ENCODE measurements at places on chromosomes 6 and 20.
A peak's percentile ranks its signal among the peaks of the same experiment; 100 is the strongest.

GRCh38 chr6:36581716-36582115 lies 12.4 kb upstream of the SRSF3 start:
- DNase-seq, result no peak

- DNase-seq, result no peak
Measured at GRCh38 chr6:11253594-11253993, 21.1 kb upstream of the NEDD9 start.

DNA sequence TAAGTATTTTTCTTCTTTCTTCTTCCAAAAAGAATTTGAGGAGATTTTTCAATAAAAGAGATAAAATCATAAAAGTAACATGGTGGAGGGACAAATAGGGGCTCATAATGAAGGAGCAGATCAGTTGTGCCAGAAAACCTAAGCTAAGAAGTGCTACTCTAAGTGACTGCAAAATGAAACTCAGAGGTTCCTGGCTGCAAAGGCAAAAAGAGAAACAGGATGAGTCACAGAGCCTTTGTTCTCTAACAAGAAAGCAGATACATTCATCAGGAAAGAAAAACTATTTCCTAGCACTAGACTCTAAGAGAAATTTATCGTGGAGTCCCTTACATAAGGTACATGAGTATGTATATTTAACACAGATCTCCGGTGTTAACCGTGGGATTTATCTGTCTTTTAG lies 49.8 kb downstream of the TSHZ2 start:
- DNase-seq, result no peak

DNA sequence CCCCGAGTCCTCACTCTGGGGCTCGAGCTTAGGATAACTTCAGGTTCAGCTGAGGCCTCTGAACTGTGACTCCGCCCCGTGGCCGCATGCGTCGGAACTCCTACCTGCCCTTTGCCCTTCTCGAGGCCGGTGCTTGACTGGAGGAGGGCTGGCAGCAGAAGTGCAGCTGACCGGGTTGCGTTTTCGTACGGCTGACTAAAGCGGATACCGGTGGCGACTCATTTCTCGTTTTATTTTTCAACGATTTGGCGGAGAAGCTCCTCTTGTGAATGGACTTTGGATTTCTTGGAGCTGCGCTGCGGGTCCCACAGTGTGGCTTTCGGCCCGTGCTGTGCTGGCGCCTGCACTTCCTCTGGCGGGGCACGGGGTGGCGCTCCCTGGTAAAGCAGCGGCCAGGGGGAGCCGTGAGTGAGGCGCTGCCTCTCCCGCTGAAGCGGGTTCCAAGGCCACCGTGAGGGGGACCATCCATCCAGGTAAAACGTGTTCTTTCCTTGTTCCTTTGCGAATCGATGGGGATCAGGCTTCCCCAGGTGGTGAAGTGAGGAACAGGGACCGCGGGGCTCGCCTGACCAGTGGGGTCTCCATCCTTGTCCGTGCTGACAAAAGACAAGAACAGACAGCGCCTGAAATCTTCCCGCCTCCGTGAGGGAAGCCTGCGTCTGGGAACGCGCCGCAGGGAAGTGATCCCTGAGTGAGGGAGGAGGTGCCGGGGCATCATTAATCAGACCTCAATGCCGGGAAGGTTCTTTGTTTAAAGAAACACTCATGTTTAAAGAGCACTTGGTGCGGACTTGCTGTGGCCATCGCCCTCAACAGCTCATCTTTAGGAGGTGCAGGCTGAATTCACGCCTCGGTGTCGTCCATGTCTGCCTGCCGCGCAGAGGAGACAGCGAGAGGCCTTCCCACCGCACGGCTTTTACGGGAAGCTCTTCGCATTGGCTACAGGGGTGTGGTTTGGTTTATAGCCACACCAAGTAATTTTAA lies 38.8 kb downstream of the ERMARD start:
- DNase-seq, result peak; percentile 65

DNA sequence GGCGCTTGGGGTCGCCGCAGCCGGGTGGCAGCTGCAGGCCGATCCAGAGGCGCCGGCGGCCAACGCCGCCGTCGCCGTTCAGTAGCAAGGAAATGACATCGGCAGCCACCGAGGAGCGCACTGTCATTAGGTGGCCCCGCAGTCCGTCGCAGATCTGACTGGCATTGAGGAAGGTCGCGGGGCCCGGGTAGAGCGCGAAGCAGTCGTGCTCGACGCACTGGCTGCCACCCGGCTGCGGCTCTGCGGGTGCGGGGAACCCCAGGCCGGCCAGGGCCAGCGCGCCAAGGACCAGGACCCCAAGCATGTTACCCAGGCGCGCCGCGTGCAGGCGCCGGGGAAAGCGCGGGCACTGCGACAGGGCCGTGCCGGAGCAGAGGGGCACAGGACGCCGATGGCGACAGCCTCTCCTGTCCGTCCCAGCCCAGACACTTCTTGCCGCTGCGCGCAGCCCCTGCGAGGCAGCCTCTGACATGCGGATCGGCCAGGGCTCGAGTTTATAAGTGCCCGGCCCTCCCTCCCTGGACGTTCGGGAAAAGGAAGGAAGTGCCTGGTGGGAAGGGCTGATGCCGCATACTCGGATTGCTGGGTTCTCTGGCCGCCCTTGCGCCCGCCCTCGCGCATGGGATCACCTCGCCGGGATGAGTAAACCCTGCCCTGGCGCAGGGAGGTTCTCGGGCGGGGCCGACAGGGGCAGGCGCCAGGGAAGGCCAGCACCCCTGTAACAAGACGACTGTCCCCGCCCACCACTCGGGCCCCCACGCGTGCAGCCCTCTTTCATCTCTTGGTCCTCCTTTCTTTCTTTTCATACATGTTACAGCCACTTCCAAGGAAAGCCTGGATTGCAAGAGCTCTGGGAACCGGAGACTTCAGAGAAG lies at the start of gene THBD:
Gene THBD, minus strand, starts transcription at position 472 of the 875 bp plus-strand sequence. Its CDS starts 168 bp downstream, at position 304.
- no peak for DNase-seq

DNA sequence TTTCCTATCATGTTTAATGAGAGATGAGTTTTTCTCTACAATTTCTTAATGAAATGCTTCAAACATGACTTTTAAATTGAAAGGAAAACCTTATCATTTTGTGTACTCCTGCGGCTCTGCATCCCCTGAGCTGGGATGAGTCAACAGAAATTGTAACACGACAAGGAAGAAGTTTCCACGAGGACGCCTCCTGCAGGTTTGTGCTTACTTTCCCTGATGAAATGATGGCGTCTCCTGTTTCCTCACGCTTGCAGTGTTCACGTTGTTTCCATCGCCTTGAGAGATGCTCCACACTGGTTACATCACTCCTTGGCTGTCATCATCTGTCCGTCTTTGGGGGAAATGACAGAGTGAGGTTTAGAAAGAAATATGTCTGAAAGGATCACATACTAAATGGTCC lies 233.7 kb upstream of the ZFP64 start:
- no peak for DNase-seq

- DNase-seq, result peak; percentile 10
Measured at GRCh38 chr20:43840382-43841070, 74.1 kb upstream of the TOX2 start.

- no peak for DNase-seq
Measured at GRCh38 chr6:10886691-10887502, at the start of gene SYCP2L. Gene SYCP2L (plus strand): TSS chr6:10887052. CDS start chr6:10887127, 75 bp downstream.

DNA sequence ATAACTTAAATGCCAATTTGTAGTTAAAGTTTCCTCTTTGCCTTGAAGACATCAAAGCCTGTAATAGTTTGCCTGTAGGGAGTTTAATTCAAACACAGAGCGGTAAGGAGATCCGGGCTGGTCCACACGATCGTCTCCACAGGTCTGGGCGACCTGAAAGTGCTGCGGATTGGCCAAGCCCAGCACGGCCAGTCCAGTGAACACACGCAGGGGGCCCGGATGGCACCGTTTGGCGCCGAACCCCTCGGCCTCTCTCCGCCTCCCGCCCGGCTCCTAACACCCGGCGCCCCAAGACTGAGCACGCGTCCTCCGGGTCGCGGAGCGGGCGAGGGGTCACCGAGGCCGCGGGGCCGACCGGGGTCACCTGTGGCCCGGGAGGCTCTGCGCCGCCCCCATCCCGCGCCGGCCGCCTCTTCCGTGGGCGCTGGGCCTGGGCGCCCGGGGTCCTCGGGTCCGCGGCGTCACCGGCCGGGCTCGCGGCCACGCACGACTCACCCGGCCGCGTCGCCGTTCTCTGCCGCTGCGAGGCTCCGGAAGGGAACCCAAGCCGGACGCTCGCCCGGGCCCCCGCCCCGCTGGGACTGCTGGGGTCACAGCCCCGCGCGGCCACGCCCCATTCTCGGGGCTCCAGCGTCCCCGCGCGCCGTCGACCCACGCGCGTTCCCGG lies 481 bp downstream of the SERPINB6 start:
- peak; percentile 20 for DNase-seq

- no peak for DNase-seq
Measured at GRCh38 chr6:142318714-142319113, 16.9 kb downstream of the ADGRG6 start.

DNA sequence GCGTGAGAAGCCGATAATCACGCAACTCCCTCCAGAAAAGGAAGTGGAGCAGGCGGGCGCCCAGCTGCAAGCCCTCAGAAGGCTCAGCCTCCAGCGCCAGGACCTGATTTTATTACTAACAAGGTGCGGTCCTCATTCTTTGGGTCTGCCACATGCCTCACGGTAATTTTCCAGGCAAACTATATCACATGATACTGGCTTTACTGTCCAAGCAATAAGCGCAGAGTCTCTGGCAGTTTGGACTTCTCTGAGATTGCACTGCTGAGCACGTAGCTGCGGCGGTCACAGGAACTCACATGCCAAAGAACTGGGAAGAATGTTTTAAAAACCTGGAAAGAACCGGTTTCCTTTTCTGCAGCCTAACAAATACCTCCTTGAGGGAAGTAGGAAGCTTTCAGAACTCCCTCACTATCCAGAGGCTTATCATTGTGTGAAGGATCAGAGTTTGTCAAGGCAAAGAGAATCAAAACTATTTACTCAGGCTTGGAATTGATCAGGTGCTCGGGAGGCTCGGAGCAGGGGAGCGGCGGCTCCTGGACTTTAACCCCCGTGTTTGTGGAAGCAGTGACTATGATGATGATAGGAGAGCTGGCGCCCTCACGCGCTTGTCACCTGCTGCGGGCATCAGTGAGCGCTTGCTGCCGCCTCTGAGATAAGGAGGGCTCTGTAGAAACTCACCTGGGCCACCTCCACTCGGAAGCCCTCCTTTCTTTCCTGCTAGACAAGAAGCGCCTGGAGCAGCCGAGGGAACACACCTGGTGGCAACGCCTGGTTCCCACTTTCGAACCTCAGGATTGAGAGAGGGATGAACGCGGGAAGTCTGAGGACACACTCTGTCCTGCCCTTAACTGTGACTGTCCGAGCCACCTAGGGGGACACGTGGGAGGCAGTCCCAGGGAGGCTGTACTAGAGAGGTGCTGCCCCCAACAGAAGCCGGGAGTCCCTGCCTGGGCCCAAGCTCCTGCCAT lies 27.2 kb upstream of the SYNJ2 start:
- DNase-seq, result no peak

DNA sequence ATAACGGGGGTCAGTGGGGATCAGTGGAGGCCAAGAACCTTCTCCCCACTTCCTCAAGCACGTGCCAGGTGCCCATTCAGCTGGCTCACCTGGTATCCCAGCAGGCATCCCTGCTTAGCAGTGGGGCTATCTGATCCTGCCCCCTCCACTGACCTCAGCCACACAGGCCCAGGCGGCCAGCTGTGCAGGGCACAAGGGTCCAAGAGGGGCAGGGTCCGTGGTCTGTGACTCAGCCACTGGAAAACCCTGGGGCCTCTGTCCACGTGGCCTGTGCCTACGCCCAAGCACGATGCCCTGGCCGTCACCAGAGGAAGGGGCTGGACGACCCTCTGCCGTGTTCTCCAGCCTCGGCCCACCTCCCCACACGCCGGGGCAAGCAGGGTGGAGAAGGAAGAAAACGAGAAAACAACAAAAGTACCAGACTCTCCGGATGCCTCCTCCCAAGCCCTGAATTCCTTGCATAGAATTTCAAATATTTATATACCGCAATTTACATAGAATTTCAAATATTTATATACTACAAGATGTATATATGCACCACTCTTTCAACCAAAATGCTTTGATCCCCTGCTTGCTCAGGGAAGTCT lies 12.1 kb downstream of the PXDC1 start:
- no peak for DNase-seq

- DNase-seq, result no peak
Measured at GRCh38 chr6:109783250-109783986, 92.3 kb downstream of the FIG4 start.

GRCh38 chr6:27768556-27768955 lies 143.6 kb downstream of the OR2B2 start:
- DNase-seq, result no peak
